Right hindlimb (tissue), 1 donor: ENCODE measurements at places on chromosomes 1 and 21.

- no peak for DNase-seq
Measured at GRCh38 chr21:20424943-20425342, 573.3 kb upstream of the NCAM2 start.

DNA sequence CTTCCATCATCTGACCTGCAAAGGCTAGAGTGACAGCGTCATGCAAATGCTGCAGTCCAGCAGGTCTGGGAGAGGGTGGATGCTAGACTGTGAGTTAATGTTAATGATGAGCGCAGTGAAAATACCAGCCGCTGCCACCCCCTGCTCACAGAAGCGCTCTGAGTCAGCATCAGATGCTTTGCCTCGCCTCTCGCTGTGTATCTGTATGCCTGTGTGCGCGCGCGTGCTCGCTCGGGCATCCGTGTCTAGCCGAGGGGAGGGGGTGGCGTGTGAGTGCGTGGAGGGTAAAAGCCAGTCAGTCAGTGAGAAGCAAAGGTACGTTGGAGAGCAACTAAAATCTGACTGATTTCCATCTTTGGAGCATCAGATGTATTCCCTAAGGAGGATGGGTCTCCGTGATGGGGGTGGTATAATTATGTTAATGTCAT is 858.7 kb downstream of the USP25 start:
- peak; percentile 78 for DNase-seq

GRCh38 chr1:206544562-206545257 is 37.4 kb downstream of the RASSF5 start:
- peak; percentile 75 for DNase-seq

- DNase-seq = no peak
Measured at GRCh38 chr1:172245788-172246187, 174.7 kb upstream of the C1orf105 start.

GRCh38 chr1:176559878-176560277 is 96.9 kb downstream of the PAPPA2 start:
- DNase-seq = peak; percentile 75

DNA sequence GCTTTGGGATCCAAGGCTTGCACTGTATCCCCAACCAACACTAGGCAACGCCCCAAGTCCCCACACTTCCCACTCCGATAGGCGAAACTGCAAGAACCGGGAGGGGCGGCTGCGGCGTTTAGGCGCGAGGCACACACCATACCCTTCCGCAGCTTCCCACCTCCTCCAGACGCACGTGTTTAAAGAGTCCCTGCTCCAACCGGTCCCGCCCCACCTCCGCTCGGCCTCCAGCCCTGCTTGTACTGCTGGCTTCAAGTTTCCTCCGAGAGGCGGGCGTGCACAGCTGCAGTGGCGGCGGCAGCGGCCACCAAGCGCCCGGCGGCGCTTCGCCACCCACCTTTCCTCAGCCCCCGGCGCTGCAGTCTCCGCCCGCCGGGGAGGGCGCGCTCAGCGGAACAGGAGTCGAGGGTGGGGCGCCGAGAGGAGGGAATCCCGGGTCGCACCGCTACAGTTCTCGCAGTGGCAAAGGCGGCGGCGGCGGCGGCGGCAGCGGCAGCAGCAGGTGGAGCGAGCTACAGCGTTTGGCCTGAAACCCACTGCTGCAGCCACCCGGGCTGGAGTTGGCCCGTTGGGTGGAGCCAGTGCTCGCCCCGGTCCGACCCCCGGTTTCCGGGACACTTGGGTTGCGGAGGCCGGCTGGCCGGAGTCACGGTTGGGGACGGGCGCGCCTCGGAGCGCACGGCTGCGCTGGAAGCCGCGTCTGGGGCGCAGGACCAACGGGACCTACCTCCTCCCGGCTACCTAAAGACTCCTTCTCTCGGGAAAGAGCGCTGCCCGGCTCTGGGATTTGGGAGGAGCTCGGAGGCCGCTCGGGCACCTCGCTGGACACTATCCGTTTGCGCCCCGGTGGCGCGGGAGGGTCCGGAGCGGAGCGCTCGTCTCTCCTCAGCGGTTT is at the start of gene CNIH3:
Gene CNIH3, plus strand, starts transcription at position 457 of the 895 bp plus-strand sequence. CDS start 858 bp downstream, outside the sequence.
- peak; percentile 62 for DNase-seq

GRCh38 chr1:94608142-94608851 is 66.7 kb upstream of the F3 start:
- DNase-seq = no peak

GRCh38 chr21:39724944-39725343 is 20.0 kb upstream of the IGSF5 start:
- DNase-seq = no peak

DNA sequence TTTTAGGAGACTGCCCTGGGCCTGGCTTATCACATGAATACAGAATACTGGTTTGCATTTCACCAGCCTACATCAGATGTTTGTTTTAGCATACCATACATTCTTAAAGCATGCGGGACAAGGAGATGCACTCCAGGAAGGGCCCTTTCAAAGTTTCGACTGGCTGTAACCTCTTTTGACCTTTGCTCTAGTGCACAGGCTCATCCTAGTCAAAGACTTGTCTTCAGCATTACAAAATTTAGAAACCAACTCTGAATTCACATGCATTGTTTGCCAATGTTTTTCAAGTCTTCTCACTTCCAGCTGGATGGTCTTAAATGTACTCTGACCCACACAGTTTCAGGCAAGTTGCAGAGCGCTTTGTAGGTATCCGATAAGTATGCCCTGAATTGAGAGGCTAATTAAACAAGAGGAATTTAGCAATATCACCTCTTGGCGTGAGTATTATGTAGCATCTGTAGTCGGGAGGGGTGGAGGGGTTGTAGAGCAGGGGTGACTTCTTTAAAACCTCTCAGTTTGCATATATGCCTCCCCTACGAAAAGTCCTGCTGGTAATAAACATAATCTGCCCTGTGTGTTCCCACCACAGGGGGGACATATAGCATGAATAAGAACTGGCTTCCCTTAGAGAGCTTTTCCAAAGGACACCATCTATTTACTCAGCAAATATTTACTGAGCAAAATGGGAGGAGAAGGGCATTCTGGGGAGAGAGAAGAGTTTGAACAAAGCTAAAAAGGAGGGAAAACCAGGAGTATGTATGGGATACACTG is 24.4 kb upstream of the AHCYL1 start:
- no peak for DNase-seq

DNA sequence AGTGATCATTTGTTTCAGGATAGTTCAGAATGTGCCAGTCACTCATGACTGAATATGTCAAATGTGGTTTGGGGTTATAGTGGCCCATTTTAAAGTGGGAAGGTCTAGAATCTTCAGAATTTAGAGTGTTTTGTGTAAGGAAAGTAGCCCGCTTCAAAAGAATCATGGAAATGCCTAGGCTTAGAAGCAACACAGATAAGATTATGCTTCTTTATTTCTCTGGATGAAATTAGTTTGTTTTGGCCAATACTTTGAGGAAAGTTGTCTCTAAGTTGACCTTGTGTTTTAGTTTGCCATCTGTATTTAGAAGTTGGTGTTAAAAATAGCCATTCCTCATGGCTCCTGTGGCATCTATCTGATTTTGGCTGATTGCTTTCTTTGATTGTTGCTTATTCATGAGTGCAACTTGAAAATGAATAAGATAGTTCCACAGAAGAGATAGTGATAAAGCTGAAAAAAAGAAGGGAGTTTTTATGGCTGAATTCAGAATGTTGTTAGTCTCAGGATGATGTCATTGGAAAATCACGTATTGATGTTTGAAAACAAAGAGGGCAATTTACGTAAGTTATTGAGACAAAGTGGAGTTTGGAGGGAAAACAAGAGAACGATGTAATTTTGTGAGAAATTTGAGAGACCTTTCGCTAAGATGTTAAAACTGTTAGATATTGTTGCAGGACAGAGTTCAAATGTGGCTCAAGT is 71.9 kb downstream of the PLA2G4A start:
- no peak for DNase-seq

DNA sequence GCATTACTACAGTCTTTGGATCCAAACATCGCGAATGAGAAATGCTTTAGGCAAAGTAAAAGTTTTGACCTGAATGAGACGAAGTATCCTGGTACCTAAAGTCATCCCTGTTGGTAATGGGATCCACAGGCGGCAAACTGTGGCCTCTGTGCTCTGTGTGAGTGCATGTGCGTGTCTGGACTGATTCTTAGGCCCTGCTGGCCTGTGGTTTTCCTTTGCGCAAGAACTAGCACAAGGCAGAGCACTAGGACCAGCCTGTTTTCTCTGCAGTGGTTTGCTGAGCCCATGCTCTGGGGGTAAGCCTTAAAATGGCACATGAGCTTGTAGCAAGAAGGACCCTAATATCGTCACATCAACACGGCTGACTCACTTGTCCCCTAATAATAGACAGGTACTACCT is 251.2 kb downstream of the DSCAM start:
- no peak for DNase-seq

DNA sequence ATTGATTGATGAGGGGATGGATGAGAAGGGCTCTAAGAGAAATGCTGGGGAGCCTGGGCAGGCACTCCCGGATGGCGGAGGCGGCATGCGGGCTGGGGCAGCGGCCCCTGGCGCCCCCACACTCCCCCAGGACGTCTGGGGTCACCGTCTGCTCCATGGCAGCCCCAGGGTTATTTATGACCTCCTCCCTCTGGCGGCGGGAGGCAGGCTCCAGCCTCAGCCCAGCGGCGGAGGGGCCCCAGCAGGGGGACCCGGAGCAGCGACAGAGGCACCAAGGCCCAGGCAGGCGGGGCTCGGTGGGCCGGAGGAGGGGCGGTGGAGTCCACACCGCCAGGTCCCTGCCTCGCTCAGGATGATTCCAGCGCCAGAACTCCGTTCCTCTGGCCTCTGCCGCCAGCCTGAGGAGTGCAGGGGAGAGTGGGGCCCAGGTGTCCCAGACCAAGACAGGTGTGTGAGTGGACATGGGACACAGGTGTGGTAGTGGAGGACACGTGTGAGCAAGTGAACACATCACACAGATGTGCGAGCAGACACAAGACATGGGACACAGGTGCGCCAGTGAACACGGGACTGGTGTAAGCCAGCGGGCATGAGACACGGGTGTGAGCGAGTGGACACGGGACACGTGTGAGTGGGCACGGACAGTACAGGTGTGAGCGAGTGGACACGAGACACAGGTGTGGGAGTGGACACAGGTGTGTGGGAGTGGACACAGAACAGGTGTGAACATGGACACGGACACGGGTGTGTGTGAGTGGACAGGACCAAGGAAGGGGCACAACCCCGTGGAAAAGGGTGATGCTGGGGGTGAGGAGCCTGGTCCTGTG is 2.5 kb upstream of the SAMD11 start:
- DNase-seq = peak; percentile 87

DNA sequence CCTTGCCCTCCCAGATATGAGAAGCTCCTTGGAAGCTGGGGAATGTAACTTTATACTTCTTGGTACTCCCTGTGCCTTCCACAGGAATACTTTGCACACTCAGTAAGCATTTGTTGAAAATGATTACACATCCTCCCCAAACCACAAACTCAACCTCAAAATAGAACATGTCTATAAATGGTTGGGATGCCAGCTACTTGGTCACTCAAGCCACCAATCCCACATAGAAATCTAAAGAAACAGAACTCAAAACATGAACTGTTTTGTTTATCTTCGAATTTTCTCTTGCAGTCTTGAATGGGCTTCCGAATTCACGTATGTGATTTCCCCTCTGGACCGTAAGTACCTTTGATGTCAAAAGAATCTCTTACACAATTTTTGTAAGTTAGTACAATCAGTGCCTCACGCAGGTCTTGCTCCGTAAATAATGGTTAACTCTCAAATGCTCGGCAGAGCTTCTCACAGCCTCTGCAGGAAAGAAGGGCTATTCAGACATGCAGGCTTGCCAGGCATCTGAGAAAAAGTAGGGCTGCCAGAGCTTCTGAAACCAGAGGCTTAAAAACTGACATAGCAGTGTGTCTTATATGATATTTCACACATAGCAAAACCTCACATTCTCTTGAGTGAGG is 26.9 kb downstream of the SORT1 start:
- no peak for DNase-seq

DNA sequence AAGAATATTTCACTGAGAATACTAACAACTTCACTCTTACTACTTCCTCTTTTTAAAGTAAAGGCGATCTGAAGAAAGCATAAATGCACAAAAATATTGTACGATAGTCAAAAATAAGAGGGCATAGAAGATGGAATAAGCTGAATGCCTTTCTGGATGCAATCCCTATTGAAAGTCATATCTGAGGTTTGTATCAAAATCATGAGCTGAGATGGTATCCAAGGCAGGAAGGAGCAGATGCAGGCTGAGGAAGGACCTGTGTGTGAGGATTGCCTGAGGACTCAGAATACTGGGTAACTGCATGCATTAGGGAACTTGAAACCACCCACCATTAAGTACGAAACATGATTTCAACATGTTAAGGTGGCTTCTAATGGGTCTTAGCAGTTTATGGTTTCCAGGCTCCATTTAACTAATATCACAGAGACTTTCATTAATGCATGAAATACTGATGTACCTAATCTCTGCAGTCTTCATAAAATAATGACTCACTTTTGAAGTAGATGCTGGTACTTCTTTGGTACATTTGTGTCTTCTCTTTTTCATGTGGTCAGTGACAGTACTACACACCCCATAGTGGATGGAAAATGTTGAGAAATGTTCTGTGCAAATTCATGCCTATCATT is 29.6 kb upstream of the RGS1 start:
- no peak for DNase-seq

DNA sequence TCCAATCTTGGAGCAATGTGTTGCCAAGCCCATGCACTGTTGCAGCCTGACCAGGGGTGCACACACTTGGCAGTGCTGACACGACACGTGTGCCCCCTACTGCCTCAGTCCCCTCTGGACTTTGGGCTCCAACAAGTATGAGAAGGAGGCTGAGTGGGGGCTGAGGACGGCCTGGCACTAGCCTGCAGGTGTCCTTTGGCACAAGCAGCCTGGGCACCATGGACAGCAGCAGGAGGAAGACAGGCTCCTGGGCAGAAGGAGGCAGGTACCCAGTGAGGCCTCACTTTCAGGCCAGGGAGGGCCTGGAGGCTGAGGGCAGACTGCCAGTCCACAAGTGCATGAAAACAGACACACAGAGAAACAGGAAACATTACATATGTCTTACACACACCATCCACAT is 1702.9 kb upstream of the B3GALT2 start:
- no peak for DNase-seq
